ENCODE measurements at places on chromosomes 1 and 21. TPM values are rescaled to one million over a fixed set of nuclear protein-coding genes. Genes with fewer than 3 reads are reported as not detected.

DNA sequence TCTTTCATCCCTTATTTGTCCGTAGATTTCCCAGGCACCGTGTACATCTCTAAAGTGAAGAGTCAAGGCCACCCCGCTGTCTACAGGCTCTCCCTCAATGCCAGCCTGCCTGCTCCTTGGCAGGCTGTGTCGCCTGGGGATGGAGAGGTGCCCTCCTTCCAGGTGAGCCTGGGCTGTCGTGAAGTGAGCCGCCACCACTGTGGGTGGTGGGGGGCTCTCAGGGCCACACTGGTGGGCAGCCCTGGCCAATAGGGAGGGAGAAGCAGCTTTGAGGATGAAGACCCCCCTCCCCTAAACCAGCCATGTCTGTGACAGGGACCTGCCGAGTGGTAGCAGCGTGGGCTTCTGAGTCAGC is 46.2 kb downstream of the DISP3 start:
- no peaks in the 10 kb centered on the region for H3K27me3 ChIP-seq
- H3K4me3 ChIP-seq, result no peak overlapping the region
- no peak overlapping the region for H3K27ac ChIP-seq

The PTGER3 gene
- not detected for polyA plus RNA-seq

- peak within 1 kb of the TSS; percentile 78 for H3K4me3 ChIP-seq
- H3K27me3 ChIP-seq, result no peaks in the 10 kb centered on the region
- peak; percentile 89 for DNase-seq
- peaks cover 42% of the 10 kb centered on the region for H3K4me1 ChIP-seq
- peak within 1 kb of the TSS; percentile 97 for H3K27ac ChIP-seq
Observed at GRCh38 chr1:154607609-154608396, at the start of gene ADAR. ADAR (minus strand) TSS chr1:154608186; CDS start chr1:154608006, 180 bp downstream.

- no peaks in the 10 kb centered on the region for H3K4me1 ChIP-seq
- no peaks in the 10 kb centered on the region for H3K36me3 ChIP-seq
- H3K4me3 ChIP-seq, result no peak overlapping the region
- no peaks in the 10 kb centered on the region for H3K27me3 ChIP-seq
Observed at GRCh38 chr1:52579415-52579814, 22.8 kb upstream of the GPX7 start.

- H3K27ac ChIP-seq, result no peak overlapping the region
- H3K36me3 ChIP-seq, result no peaks in the 10 kb centered on the region
- no peak overlapping the region for H3K4me3 ChIP-seq
- no peaks in the 10 kb centered on the region for H3K4me1 ChIP-seq
- DNase-seq, result no peak
Observed at GRCh38 chr1:177937931-177938330, 31.9 kb downstream of the SEC16B start.

DNA sequence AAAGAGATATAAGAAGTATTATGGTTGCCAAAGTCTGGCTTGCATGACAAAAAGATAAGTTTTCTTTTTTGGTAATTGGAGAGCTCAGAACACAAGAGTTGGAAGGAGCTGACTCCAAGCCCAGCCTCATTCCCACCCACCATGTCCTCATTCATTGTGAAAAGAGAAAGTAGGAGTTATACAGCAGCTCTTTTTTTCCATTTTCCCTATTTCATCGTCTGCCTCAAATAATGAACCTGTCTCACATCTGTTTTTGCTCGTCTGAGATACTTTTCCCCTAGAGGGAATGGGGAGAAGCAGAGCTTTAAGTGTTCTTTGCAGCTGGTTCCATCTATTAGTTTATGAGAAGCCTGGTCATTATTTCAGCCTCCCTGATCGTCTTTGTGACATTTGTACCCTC is 34.7 kb downstream of the AGT start:
- no peaks in the 10 kb centered on the region for H3K27me3 ChIP-seq
- H3K36me3 ChIP-seq, result peaks cover 13% of the 10 kb centered on the region
- no peak overlapping the region for H3K27ac ChIP-seq
- no peak overlapping the region for H3K4me3 ChIP-seq
- H3K4me1 ChIP-seq, result no peaks in the 10 kb centered on the region
- no peak for DNase-seq

DNA sequence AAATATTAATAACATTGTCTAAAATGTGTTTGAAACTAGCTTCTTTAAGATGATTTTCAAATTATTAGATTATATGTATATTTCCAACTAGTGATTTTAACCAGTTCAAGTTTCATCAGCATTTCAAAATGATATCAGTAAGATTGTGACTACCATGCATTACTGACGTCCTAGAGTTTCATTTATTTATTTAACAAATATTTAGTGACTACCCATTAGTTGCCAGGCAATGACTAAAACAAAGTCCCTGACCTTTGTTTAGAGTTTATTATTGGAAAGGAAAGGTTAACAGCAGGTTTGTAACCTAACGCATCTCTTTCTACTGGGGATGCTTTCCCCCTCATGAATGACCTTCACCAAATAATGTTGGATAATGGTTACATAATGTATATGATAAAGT is 7.6 kb upstream of the C4BPB start:
- H3K4me3 ChIP-seq, result no peak overlapping the region
- H3K4me1 ChIP-seq, result peaks cover 3% of the 10 kb centered on the region
- H3K27me3 ChIP-seq, result no peaks in the 10 kb centered on the region
- H3K36me3 ChIP-seq, result no peaks in the 10 kb centered on the region
- no peak for DNase-seq

DNA sequence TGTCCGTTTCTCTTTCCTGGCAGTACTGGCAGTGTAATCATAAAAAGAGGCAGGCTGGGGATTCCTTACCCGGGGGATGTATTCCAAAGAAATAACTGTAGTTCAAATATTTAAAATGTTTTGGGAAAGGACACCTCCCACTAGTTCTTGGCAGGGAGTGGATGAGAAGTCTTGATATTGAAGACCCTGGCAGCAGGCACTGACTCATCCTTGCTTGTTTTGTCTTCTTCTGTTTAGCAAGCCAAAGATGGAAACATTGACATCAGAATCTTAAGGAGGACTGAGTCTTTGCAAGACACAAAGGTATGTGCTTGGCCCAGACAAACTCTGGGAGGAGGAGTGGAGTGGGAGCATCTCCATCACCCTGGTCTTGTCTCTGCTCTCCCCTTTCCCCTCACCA is 639 bp downstream of the IL20 start:
- no peaks in the 10 kb centered on the region for H3K36me3 ChIP-seq
- H3K4me3 ChIP-seq, result no peak overlapping the region
- H3K27ac ChIP-seq, result no peak overlapping the region
- no peak for DNase-seq
- H3K27me3 ChIP-seq, result peaks cover 2% of the 10 kb centered on the region
- no peaks in the 10 kb centered on the region for H3K4me1 ChIP-seq

The TXNDC12 gene
- polyA plus RNA-seq, result 83.8 TPM

DNA sequence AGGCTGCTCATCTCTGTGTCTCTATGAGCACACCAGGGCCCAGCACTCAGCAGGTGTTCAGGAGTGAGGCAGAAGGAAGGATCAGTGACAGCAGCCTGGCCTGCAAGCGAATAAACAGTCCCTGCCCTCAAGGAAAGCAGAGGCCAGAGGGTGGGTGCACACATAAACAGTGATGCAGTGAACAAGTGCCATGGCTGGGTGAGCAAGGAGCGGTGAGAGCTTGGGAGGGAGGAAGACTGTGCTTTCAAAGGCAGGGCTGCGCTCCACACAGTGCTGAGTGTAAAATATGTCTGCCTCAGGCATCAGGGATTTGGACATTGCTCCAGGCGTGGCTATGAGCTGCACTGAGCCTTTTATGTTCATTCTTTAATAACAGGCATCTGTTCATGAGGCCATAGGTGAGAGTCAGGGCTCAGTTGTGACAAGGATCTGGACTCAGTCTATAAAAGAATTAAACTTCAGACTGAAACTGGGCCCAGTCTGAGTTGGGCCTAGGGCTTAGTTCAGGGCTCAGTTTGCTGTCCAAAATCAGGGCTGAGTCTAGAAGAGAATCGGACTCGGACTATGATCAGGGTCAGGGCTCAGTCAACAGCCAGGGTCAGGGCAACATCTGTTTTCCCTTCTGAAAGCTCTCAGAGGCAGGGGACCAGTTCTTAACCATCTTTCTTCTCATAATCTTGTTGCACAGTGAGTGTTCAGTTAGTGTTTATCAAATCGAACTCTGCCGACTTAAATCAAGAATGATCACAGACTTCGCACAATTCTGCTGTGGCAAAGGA is 213.7 kb downstream of the FOXD2 start:
- no peak overlapping the region for H3K4me3 ChIP-seq
- no peak overlapping the region for H3K27ac ChIP-seq
- H3K27me3 ChIP-seq, result no peaks in the 10 kb centered on the region
- H3K4me1 ChIP-seq, result no peaks in the 10 kb centered on the region
- no peaks in the 10 kb centered on the region for H3K36me3 ChIP-seq
- DNase-seq, result no peak

The SRGAP2 gene
- 7.4 TPM for polyA plus RNA-seq

DNA sequence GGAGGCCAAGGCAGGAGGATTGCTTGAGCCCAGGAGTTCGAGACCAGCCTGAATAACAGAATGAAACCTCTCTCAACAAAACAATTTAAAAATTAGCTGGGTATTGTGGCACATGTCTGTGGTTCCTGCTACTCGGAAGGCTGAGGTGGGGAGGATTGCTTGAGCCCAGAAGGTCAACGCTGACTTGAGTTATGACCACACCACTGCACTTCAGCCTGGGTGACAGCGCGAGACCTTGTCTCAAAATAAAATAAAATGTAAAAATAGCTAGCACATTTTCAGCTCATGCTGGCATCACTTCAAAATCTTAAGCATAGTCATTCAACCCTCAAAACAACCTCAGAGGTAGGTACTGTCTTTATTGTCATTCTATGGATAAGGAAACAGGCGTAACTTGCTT is 6.4 kb downstream of the JAK1 start:
- H3K4me3 ChIP-seq, result peak overlapping the region; percentile 10
- no peaks in the 10 kb centered on the region for H3K36me3 ChIP-seq
- no peak for DNase-seq
- H3K27me3 ChIP-seq, result no peaks in the 10 kb centered on the region
- no peak overlapping the region for H3K27ac ChIP-seq

The NGF gene
- polyA plus RNA-seq, result not detected

GRCh38 chr1:111203681-111204200 is 3.3 kb upstream of the DENND2D start:
- no peaks in the 10 kb centered on the region for H3K27me3 ChIP-seq
- peak; percentile 83 for DNase-seq
- H3K27ac ChIP-seq, result peak overlapping the region; percentile 90
- H3K36me3 ChIP-seq, result peaks cover 18% of the 10 kb centered on the region
- peak overlapping the region; percentile 84 for H3K4me3 ChIP-seq

The KCNT2 gene
- polyA plus RNA-seq, result not detected

DNA sequence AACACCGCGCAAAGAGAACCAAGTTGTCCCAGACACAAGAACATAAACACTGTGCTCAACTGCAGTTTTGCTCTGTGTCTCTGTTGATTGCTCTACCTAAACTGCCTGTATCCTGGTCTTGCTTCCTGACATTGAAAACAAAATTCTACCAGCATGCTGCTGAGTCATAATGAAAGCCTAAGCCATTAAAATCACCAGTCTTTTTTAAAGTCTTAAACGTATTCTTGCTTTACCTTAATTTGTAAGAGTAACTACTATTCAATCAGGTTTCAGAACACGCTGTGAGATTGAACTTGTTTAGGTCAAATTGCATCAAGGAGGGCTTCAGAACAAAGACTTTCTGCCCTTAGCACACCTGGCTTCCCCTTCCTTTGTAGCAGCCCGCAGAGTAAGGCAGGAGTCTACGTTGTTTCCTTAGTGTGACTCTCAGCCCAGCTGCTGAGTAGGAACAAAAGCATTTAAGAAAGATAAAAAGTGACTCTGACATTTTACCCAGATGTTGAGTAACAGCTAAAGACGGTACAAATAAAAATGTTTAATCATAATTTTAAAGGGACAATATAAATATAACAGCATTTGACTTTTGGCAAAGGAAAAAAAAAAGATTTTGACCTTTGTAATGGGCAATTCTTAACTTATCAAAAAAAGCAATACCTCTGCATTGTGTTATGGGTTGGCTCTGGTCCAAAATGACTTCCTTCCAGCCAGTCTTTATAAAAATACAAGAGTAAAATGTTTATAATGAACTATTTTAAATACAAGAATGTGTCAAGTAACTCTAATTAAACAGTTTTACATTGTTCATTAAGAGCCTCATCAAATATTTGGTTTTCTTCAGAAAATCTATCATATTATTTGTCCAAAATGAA is 186.9 kb upstream of the ADGRL4 start:
- no peaks in the 10 kb centered on the region for H3K27me3 ChIP-seq
- H3K36me3 ChIP-seq, result no peaks in the 10 kb centered on the region
- no peaks in the 10 kb centered on the region for H3K4me1 ChIP-seq
- no peak overlapping the region for H3K4me3 ChIP-seq

- H3K36me3 ChIP-seq, result no peaks in the 10 kb centered on the region
- DNase-seq, result no peak
- H3K27me3 ChIP-seq, result no peaks in the 10 kb centered on the region
- no peak overlapping the region for H3K27ac ChIP-seq
- H3K4me3 ChIP-seq, result no peak overlapping the region
- no peaks in the 10 kb centered on the region for H3K4me1 ChIP-seq
Observed at GRCh38 chr1:35688161-35688560, 30.5 kb downstream of the C1orf216 start.

DNA sequence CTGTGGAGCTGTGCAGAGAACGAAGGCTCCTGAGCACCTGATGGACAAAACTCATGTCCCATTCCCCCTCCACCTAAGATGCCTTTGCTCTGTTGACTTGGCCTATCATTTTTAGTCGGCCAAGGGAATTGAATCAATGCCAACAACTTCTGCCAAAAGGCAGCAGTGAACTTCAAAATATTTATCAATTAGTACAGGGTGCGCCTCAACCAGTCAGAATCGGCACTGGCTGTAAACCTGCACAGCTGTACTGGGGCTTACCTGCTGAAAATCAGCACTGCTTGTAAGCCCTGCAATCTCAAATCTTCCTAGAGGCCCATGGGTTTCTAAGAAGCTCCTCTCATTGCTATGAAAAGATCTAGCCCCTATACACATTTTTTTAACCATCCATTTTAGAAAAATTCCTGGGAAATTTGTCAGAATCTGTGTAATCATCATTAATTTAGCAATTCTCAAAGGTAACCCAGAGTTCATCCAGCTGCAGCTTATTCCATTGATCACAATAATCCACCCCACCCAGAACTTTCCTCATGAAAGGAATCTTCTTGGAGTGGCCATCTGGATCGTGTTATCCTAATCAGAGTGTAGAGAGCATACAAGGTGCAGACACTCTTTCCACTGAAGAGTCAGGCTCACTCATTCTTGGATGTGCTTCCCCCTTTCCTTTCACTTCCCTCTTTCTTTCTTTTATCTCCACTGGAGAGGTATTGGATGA is 40.2 kb downstream of the ADAMTS1 start:
- H3K36me3 ChIP-seq, result no peaks in the 10 kb centered on the region
- H3K4me3 ChIP-seq, result no peak overlapping the region

DNA sequence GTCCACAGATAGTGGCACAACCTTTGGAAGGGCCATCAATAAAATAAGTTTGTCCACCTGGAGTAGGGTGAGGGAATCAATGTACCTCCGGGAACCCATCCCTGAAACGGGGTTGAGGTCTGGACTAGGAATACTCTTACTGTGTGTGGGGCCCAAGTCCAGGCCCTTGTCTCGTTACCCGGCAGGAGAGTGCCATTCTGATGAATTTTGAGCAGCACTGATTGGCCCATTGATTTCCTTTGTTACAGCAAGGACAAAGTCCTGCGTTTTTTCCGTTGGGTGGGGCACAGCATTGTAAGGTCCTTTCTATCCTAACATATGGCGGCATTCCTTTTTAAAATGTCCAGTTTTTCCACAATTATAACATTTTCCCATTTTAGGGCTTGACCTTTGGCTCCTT is 75.2 kb downstream of the AXDND1 start:
- no peak for DNase-seq
- no peaks in the 10 kb centered on the region for H3K36me3 ChIP-seq
- H3K4me3 ChIP-seq, result no peak overlapping the region
- no peaks in the 10 kb centered on the region for H3K27me3 ChIP-seq
- no peak overlapping the region for H3K27ac ChIP-seq

- H3K4me1 ChIP-seq, result no peaks in the 10 kb centered on the region
- H3K4me3 ChIP-seq, result no peak overlapping the region
- no peaks in the 10 kb centered on the region for H3K27me3 ChIP-seq
- H3K36me3 ChIP-seq, result peaks cover 5% of the 10 kb centered on the region
- no peak for DNase-seq
Observed at GRCh38 chr1:15735304-15736037, 587 bp upstream of the SLC25A34 start.
